Activated CD8-positive, alpha-beta T cell treated with anti-CD3 and anti-CD28 coated beads for 36 hours (primary cell): ENCODE measurements at places on chromosomes 7 and 10. TPM values are rescaled to one million over a fixed set of nuclear protein-coding genes. Genes with fewer than 3 reads are reported as not detected.

GRCh38 chr7:91814189-91814588 lies 66.3 kb downstream of the MTERF1 start:
- no peak for DNase-seq

GRCh38 chr10:1462032-1462431 lies 275.3 kb downstream of the ADARB2 start:
- DNase-seq, result no peak

DNA sequence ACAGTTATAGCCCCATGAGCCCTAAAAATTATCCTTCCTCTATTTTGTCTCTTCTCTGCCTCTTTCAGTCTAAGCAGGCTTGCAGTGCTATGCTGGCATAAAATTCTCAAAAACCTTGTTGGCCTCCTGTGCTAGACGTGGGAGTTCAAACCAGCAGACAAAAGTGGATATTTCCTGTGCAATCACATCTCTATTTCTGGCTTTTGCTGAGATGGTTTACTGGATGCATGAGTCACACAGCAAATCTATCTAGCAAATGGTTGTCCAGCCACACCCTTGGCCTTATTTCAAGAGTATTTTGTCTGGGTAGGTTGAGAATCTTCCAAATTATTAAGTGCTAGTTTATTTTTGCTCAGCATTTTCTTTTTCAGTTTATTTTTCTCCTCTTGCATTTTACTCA lies 370.8 kb downstream of the CDC14C start:
- DNase-seq, result no peak

DNA sequence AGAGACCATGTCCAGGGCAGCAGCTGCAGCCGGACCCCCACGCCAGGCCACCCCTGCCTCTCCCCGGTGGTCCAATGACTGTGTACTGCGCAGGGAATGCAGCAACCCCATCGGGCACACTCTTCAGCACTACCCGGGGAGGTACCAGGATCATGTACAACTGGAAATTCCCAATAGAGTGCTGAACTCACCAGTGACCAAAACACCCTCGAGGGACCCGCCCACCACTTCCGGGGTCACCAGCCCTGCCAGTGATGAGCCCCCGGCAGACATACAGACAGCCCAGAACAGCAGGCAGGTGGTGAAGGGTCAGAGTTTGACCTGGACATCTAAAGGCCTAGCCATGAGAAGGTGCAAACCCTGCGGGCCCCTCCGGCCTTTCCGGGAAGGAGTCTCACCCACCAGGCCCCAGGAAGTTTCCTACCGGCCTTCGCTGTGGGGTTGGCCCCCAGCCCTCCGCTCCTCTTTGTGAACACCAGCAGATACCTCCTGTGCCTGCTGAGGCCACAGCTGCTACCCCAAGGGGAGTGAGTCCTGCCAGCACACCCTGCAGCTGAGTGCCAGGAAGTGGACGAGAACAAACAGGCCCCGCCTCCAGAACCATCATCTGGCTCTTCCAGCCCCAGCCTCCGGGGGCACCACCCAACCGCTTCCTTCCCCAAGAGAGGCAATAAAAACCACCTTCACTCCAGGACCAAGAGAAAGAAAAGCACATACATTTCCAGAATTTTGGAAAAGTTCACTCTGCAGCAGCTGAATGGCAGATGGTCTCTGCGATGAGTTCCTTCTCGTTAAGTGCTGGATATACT lies 5.0 kb upstream of the ANKRD61 start:
- peak; percentile 81 for DNase-seq

The POU6F2 gene
- not detected for total RNA-seq

The LRRC27 gene
- 2.7 TPM for total RNA-seq

- DNase-seq, result no peak
Measured at GRCh38 chr10:35912615-35913569, 270.8 kb upstream of the FZD8 start.

GRCh38 chr10:75187961-75188426 lies 22.6 kb upstream of the VDAC2 start:
- peak; percentile 80 for DNase-seq

DNA sequence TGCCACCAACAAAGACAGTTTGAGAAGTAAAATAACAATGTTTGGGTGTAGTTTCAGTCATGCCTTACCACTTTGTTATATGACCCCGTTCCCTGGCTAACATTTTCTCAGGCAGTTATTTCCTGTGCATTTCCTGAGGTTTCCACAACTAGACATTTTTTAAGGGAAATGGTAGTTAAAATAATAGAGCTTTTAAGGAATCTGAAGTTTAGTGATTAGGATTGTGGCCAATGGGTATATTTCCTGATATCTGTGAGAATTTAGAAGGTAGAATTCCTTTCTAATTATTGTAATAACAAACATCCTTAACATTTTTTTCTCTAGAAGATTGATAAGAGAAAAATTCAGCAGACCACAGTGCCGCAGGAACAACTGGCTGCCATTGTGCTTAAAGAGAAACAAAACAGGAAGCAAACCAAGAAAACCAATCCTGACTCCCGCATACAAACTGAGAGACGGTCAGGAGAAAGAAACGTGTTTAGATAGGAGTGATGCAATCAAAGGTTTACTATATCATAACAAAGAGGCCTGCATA lies 193.6 kb downstream of the MBL2 start:
- no peak for DNase-seq

- DNase-seq, result no peak
Measured at GRCh38 chr10:20785174-20785573, 111.9 kb downstream of the NEBL start.

GRCh38 chr10:29806350-29806788 lies 171.6 kb upstream of the SVIL start:
- no peak for DNase-seq

DNA sequence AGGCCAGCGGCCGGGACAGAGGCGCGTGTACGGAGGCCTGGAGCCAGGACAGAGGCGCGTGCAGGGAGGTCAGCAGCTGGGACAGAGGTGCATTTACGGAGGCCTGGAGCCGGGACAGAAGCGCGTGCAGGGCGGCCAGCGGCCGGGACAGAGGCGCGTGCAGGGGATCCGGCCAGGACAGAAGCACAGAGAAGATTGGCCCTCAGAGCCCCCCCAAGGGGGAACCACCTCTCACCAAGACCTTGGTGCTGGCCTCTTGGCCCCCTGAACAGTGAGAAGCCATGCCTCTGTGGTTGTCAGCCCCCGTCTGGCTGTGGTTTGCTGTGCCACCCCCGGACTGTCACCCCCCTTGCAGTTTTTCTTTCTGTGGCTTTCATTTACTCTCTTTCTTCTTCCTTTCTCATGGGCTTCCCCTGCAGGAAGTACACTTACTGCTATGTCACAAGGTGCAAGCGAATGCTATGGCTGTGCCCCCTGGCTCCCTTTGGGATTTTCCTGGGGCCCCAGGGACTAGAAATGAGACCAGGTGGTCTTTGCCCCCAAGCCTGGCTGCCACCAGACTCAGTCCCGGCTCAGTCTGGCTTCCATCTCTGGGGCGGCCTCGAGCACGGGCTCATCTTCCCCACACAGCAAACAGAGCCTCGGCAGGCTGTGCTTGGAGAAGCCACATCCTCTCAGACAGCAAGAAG lies 41.1 kb downstream of the INSIG1 start:
- DNase-seq, result peak; percentile 79

DNA sequence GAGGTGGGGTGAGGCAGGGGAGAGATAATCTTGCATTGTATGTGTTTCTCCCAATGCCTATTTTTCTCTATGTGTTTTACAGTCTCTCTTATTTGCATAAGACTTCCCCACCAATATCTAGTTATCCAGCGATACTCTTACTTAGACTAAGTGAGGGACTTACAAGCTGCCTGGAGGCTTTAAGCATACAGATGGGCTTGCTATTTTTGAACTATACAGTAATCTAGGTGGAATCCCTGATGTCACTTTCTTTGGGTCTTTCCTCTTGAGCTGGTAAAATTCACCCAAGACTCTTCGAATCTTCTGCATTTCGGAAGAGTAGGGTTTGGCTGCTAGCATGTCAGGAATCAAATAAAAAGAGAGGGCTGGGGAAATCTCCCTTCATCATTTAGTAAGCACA lies 76.6 kb downstream of the NDUFB2 start:
- no peak for DNase-seq

DNA sequence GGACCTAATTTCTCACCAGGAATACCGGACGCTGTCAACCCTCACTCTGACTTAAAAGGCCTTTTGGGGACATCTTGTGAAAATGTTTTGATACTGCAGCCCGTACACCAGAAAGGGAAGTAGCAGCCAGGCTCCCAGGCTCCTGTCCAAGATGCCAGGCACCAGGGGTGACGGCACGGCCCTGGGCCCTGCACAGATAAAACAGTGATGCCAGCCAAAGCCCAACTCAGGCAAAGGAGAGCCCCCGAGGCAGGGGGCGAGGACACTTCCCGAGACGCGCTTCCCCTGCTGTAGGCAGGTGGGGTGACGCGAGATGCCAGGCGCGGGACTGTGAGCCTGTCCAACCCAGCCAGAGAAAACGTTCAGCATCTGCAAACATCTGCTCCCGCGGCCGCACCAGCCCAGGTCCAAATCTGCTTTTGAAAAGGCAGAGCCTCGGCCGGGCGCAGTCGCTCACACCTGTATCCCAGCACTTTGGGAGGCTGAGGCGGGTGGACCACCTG lies 15.7 kb downstream of the ZFAND2A start:
- DNase-seq, result no peak

DNA sequence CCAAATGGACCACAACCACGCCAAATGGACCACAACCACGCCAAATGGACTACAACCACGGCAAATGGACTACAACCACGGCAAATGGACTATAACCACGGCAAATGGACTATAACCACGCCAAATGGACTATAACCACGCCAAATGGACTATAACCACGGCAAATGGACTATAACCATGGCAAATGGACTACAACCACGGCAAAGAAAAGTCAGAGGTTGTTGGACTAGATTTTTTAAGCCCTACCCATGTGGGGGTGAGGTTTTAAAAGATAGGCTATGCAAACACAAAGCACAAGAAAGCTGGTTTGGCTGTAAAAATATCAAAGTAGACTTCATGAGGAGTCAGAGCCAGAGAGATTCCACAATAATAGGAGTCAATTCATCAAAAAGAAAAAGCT lies 55.8 kb downstream of the NCAPG2 start:
- DNase-seq, result no peak

GRCh38 chr7:106480616-106481031 lies 180.3 kb downstream of the CCDC71L start:
- DNase-seq, result peak; percentile 21

The CFAP46 gene
- total RNA-seq, result not detected

- DNase-seq, result no peak
Measured at GRCh38 chr10:86102451-86102850, 264.1 kb downstream of the GRID1 start.

The SPDYE5 gene
- not detected for total RNA-seq

DNA sequence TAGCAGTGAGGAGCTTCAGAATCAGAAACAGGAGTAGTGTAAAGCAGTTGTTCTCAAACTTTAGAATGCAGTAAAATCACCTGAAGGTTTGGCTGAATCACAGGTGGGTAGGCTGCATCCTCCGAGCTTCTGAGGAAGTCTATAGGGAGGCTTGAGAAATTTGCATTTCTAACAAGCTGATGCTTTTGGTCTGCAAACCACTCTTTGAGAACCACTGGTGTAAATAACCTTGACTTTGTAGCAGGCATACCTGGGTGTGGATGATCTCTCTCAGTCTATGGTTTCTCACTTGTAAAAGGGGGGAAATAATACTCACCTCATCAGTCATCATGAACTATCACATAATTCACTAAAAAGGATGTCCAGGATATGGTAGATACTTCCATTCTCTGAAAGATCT lies 118.1 kb downstream of the SRI start:
- no peak for DNase-seq

The WNT8B gene
- 0.38 TPM for total RNA-seq

- no peak for DNase-seq
Measured at GRCh38 chr10:92284112-92284704, 6.7 kb downstream of the CPEB3 start.

DNA sequence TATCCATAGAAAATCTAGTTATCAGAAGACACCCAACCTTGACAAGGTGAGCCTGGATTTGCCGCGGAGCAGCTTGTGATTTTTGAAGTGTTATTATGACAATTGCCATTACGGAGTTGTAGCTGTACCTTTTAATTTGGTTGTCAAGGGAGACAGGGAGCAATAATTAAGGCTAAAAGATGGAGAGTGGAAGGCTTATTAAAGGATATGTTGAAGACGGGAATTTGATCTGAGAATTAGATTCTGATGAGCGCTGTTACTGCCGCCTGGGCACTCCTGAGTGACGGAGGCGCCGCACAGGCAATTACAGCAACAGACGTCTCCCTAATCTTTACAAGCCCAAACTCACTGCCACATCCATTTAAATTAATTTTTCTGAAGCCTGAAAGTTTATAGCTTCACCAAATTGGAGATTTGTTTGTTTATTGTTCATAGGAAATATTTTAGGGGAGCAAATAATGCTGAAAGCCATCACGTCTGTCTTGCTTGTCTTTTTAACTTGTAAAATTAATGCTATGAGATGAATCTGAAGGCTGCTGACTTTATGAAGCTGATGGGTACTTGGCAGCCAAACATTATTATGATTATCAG lies 475.0 kb upstream of the ADARB2 start:
- DNase-seq, result no peak

GRCh38 chr10:23826421-23826820 lies 382.5 kb upstream of the KIAA1217 start:
- DNase-seq, result peak; percentile 12

DNA sequence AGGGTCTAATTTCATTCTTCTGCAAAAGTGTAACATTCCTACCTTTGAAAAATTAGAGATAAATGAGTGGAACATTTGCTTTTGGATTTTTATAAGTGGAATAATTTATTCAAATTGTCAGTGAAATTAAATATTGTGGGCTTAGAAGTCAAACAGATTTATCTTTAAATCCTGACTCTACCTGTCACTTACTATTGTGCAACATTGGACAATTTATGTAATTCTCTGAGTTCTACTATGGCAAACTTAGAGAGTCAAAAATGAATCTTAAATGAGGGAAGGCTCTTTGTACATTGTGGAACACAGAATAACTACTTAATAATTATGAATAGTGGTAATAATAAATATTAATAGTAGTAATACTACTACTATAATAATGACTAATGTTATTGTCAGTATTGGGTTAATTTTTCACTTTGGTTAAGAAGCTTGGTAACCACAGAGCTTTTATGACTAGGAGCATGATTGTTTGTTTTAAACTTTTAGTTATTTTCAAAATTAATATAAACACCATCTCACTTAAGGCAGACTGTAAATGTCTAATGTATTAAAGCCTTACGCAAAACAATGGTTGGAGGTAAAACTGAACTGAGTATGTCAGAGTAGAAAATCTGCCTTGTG lies 70.0 kb downstream of the PRKG1 start:
- no peak for DNase-seq

- peak; percentile 55 for DNase-seq
Measured at GRCh38 chr10:47261121-47261520, 38.9 kb upstream of the GDF10 start.

GRCh38 chr7:144468990-144469732 lies 65.7 kb upstream of the NOBOX start:
- no peak for DNase-seq

The IKZF1 gene
- 295 TPM for total RNA-seq

- DNase-seq, result peak; percentile 45
Measured at GRCh38 chr7:3955751-3956696, 655.0 kb downstream of the SDK1 start.

The LLCFC1 gene
- total RNA-seq, result not detected

DNA sequence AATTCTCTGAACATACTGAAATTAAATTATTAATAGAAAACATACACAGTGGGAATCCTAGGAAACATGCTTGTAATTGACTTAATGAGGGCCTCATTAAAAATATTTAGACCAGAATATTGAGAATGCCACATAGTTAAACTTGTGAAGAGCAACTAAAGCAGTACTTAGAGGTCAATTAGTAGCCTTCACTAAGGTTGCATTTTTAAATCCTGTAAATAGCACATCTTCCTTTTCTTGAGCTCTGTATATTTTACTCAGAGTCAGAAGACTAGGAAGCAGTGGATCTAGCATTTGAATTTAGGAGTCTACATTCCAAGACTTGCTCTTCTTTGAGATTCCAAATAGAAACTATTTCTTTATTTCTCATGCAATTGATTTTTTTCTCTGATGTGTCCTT lies 56.0 kb downstream of the GTF2I start:
- DNase-seq, result no peak
